ENCODE measurements at places on chromosomes 5 and 9.

DNA sequence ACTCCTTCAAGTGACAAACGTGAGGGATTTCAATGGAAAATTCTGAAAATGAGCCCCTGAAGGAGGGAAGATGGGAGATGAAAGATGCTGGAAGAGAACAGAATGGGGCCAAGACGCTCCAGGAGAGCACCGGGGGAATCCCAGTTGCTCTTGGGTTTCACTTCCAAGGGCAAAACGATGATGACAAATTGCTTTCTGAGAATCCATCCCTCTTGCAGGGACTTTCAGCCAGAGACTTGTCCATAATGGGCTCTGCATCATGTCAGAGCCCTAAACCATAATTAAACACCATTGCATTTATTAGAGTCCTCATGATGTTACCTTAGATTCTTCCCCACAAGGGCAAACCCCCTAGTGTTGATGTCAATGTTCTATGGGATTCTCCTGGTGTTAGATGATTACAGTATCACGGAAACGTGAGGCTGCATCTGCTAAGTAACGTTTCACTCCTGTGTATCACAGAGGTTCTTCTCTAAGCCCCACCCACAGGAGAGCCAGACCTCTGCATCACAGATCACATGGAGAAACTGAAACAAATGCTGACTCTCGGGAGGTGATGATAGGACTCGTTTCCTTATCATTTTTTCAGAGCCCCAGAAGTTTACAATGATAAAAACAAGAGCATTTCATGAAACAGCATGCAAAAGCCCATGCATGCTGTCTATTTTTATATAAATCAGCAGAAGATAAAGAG, 114.4 kb downstream of the TENT4A start:
- no peak for DNase-seq

GRCh38 chr5:133844836-133845235, 123.6 kb downstream of the C5orf15 start:
- no peak for DNase-seq

DNA sequence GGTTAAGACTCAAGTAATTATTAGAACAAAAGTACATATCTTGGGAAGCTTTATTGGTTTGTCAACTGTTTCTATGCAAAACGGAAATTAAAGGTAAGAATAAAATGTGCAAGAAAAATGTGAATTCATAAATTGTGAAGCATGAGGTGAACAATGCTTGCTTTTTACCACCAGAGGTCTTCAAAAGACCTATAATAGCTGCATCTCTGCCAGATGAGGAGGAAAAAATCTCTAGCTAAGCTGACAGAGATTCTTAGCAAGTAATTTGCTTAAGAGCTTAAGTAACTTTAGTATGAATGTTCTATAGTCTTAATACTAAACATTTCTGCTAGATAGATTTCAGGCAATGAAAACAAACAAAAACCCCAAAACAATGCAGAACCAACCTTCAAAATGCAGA, 54.1 kb downstream of the MRPS30 start:
- no peak for DNase-seq

DNA sequence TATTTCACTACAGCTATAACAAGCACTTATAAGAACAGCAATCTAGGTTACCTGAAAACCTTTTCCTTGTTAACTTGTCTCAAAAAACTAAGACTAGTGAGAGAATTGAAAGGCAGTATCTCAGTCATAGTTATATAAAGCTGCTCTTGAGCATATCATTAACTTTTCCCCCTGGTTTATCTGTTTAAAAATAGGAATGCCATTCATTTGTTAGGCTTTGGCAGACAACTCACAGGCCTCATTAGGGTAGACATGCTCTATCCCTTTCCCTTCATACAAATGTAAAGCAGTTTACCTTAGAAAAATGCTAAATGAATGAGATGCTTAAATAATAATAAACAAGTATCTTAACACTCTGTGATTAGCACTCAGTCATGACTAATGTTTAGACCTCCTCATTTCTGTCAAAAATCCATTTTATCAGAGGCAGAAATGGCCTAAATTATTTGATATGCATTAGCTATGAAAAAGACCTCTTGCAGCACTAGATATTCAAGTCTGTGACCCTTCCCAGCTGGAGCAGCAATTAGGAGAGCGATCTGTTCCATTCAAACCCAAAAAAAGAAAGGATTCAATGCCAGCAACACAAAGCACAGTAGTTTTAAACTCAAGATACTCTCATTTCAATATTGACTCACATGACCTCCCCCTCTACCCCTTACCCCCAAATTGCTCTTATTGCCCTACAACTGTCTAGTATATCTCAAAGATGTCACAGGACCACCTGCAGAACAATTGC, 1578.8 kb upstream of the WWC1 start:
- DNase-seq = no peak

- no peak for DNase-seq
Observed at GRCh38 chr9:6944896-6945295, 187.1 kb downstream of the KDM4C start.

- no peak for DNase-seq
Observed at GRCh38 chr5:89435347-89435746, 552.4 kb upstream of the MEF2C start.

- DNase-seq = no peak
Observed at GRCh38 chr5:174744896-174745295, 20.5 kb downstream of the MSX2 start.

DNA sequence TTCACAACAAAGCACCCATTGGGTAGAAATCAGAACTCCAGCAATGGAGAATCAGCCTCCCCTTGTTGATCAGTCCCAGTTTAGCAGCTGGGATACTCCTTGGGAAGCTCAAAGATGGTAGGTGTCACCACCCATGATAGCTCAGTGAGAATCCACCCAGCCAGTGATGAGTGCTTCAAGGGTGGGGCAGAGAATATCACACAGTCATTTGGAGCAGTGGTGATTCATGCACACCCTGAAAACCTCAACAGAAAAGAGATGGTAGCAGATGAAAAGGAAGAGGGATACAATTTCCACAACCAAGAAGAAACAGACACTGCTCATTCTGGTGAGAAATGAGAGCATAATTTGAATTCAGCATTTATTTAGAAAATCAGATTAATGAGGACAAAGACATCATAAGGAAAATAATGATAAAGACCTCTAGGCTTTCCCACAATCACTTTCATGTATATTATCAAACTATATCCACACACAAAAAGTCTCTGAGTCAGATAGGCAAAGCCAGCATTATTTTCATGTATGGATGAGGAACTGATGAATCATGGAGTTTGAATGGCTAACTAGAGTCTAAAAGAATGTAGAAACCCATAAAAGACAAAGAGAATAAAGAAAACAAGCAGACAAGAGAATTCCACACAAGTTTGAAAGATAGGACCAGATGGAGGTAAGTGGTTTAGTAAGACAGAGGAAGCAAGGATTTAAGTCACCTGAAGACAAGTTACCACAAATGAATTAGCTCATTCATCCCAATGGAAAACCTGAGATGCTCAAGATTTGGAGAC, 82.9 kb downstream of the FEM1C start:
- no peak for DNase-seq

DNA sequence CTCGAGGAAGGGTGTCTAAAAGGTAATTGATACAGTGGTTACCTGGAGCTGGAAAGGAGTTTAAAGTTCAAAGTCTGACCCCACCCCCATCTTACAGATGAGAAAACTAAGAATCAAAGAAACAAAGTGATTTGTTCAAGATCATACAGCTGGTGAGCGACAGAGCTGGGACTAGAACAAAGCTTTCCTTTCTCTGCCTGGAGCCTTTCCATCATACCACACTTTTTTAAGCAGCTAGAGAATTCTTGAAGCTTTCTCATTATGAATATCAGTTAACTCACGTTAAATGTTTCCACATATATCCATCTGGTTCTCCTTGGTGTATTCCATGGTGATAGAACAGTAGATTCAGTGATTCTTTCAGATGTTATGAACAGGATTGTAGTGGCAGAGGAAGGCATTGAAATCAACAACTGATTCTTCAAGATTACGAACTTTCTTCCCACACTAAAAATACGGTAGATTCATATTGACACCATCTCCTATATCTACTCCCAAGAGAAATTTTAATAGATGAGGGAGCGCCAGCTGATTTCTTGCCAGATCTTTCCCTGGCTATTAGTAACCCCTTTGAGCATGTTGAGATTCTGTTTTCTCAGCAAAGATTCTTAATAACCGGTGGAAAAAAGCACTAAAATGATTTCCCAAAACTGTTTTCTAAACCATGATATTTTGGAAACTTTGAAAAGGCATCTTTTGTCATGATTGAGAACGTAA, 233.7 kb downstream of the ADAMTSL1 start:
- no peak for DNase-seq

DNA sequence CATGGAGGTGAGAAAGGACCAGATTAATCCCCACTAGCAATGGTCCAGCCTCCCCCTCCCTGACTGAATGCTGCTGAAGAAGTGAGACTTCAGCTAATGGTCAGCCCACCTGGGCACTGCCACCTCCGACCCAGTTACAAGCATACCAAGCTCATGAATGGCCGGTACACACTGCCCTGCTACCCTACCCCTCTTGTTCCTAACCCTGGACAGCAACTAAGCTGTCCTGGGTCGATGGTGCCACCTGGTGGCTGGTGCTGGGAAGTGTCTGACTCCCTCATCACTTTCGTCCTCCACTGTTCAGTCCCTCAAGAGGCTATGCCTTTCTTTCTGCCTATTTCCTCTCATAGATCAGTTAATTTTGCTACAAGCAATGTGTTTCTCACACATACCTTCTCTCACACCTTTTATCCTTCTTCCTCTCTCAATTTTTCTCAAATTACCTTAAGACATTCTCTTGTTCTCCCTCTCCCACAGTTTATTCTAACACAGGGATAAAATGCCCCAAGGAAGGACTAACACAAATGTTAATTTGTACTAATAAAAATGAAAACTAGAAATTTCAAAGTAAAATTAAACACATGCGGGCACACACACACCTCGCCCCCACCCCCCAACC, 42.4 kb downstream of the PAX5 start:
- no peak for DNase-seq

- no peak for DNase-seq
Observed at GRCh38 chr5:29485333-29485732, 1708.2 kb upstream of the CDH6 start.

DNA sequence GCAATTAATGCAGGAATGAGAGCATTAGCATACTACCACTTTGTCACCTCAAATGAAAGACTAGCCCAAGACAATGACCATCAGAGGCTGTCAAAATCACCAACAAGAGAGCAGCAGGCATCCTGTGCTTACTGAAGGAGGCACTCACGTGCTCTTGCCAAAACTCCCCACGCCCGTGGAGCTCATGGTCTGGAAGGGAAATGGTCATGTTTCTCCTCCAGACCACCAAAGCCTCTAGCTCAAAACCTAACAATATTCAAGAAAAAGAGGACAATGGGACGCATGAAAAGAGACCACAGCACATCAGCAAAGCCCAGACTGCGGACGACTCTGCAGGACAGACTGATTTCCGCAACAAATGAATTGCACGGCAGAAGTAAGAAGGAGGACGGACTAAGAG, 12.8 kb downstream of the AKNA start:
- DNase-seq = no peak

DNA sequence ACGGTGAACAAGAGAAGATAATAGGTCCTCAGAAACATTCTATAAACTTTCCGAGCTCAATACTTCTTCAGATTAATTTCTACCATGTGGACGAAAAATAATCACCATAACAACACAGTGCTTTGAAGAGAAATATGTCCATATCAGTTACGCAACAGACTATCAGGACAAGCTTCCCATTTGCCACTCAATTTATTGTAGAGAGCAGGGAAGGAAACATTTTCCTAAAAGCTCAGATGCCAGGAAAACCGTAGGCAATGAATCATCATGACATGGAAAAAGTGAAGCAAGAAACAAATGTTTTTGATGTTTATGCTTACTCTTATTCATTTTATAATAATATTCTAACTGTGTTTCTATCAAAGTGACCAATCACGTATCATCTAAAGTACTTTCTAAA, 87.6 kb downstream of the S1PR3 start:
- no peak for DNase-seq

DNA sequence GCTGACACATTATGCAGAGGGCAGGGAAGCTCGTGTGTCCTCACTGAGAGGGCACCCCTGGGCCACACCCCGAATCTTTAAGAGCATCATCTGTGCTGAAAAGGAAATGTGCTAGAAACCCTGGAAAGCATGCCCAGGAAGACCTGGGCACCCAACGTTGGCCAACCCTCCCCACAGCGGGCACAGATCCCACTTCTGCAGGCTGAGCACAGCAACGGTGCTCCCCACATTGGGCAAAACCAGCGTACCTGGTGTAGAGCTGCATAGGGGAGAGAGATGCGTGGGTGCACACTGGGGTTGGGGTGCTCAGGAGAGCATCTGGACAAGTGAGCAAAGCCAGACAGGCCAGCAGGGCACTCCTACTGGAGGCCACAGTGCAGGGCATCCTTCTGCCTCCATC, 32.6 kb downstream of the ROR2 start:
- no peak for DNase-seq

DNA sequence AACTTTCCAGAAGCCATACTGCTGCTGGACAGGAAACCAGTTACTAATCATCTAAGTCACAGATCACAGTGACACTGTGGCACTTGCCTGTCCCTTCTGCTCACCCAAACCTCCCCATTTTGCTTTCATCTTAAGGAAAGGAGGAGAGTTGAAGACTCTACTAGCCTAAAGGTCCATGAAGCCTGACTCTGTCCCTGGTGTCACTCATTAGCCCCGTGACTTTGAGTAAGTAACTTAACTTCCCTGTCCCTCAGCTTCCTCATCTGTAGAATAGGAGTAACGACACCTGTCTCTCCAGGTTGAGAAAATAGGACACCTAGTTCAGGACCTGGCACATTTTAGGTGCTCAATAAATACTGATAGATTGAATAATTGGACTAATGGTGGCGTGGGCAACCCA, 536 bp upstream of the SLC6A7 start:
- DNase-seq = no peak

DNA sequence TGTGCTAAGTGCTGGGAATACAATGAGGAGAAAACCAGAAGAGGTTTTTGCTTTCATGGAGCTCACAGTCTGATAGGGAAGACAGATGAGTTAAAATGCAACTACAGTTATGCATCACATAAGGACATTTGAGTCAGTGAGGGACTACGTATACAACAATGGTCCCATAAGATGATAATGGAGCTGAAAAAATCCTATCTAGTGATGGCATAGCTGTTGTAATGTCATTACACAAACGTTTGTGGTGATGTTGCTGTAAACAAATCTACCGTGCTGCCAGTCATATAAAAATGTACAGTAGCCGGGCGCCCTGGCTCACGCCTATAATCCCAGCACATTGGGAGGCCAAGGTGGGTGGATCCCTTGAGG, 110.1 kb upstream of the RAD23B start:
- no peak for DNase-seq

GRCh38 chr5:16510098-16510497, 44.5 kb upstream of the ZNF622 start:
- no peak for DNase-seq

GRCh38 chr5:150007050-150007449, 6.5 kb downstream of the HMGXB3 start:
- no peak for DNase-seq
